Stimulated activated CD8-positive, alpha-beta memory T cell treated with anti-CD3 and anti-CD28 coated beads, Interleukin-4, amount 100 ng/mL, for 4 hours (primary cell): ENCODE measurements at places on chromosomes 16 and 17.

DNA sequence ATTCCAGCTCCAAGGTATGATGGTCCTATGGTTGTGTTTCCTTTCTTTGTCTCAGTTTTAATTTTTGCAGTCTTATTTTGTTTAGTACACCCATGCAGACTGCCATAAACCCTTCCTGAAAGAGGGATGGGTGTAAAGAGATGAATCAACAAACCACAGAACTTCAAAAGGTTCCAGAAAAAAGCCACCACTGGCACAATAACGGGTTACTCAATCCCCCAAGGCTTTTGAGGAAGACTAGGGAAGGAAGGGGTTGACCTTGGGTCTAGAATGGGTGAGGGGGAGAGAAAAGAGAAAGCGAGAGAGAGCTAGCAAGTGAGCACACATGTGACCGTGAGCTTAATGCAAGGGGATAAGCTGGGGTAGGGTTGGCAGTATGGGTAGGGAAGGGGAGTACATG lies 168.1 kb downstream of the XYLT1 start:
- DNase-seq = no peak

DNA sequence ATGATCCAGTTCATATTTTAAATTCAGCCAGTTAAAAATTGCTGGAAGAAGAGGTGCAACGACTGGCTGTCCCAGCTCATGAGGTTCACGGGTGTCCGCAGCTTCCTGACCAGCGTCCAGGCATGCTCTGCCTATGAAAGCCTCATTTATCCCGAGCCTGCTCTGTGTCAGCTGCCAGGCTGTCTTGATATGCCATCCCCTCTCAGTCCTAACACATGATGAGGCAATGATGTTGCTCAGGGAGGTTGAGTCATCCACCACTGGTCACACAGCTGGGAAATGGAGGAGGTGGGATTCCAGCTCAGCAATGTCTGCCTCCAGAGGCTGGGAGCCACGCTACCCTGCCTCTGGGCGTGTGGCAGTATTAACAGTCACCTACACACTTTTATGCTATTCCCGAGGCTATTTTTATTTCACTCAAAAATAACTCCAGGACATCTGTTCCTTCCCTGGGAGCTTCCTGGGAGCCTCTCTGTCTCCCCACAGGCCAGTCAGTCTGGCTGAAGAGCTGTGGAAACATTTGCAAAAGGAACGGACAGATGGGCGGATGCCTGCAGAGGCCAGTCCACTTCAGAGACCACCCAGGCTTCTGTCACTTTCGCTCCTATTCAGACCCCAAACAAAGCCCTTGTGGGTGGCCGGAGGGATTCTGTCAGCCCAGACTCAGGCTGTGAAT lies 22.5 kb downstream of the RAB11FIP4 start:
- DNase-seq = no peak

- no peak for DNase-seq
These were observed 13.4 kb downstream of the NATD1 start for GRCh38 chr17:21239680-21240368.

DNA sequence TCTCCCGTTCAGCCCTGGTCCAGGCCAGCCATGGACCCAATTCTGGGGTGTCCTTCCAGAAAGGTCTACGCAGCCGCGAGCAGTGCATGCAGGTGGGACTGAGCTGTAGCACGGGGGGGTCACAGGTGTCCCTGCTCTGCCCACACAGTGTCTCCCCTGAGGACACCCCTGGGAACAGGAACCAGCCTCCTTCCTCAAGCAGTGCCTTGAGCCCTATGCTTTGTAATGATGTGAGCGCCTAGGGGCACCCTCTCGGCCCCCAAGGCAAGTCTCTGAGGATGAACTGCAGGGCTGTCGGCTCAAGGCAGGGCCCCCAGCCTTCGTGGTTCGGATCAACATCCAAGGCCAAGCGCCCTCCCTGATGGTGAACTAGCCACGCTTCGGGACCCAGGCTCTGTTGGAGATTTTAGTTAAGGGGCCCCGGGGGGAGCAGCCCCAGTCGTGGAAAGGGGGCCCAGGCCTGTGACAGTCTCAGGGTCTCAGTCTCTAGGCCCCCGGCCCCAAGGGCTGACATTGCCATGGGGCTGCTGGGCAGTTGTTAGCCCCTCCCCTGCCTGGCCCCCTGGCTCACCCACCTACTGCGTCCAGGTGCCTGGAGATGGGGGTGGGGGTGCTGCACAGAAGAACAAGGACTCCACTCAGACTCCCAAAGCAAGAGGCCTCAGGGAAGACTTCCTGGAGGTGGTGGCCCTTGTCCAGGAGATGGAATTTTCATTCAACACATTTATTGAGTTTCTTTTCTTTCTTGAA lies 2.3 kb downstream of the IL17C start:
- DNase-seq = no peak
